ENCODE measurements at places on chromosomes 7 and 10.

DNA sequence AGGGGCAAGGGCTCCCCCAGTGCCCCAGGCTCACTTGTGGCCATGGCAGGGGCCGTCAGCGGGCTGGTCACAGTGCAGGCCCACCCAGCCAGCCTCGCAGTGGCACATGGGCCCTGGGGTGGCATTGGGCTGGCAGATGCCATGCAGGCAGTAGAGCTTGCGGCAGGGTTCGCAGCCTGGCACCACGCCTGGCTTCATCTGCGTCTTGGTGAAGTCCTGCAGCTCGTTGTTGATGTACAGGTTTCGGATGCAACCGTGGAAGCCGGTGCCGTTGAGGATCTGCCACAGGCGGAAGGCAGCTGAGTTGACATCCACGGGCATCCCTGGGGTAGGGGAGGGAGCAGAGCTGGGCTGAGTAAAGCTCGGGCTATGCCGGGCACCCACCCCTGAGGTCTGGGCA, 170.6 kb downstream of the LCOR start:
- H3K27me3 ChIP-seq: peaks cover 9% of the 10 kb centered on the region

- H3K36me3 ChIP-seq: no peaks in the 10 kb centered on the region
- H3K27me3 ChIP-seq: no peaks in the 10 kb centered on the region
- DNase-seq: no peak
- H3K4me1 ChIP-seq: no peaks in the 10 kb centered on the region
- no peak overlapping the region for H3K27ac ChIP-seq
- no peak overlapping the region for H3K4me3 ChIP-seq
Measured at GRCh38 chr10:64785816-64786215, 1264.6 kb downstream of the REEP3 start.

GRCh38 chr7:70044064-70044463, 445.8 kb downstream of the AUTS2 start:
- H3K27ac ChIP-seq: no peak overlapping the region
- DNase-seq: no peak
- no peaks in the 10 kb centered on the region for H3K4me1 ChIP-seq
- no peaks in the 10 kb centered on the region for H3K36me3 ChIP-seq
- no peak overlapping the region for H3K4me3 ChIP-seq
- H3K27me3 ChIP-seq: no peaks in the 10 kb centered on the region

- H3K27me3 ChIP-seq: peaks cover 27% of the 10 kb centered on the region
- no peaks in the 10 kb centered on the region for H3K4me1 ChIP-seq
- H3K4me3 ChIP-seq: no peak overlapping the region
- H3K27ac ChIP-seq: no peak overlapping the region
Measured at GRCh38 chr10:97914837-97915211, 65.2 kb downstream of the GOLGA7B start.

- H3K27ac ChIP-seq: no peak overlapping the region
- no peak overlapping the region for H3K4me3 ChIP-seq
- no peaks in the 10 kb centered on the region for H3K27me3 ChIP-seq
Measured at GRCh38 chr10:48470893-48471805, 133.7 kb downstream of the ARHGAP22 start.

GRCh38 chr7:136016649-136017395, 39.7 kb upstream of the MTPN start:
- no peak overlapping the region for H3K27ac ChIP-seq
- peaks cover 4% of the 10 kb centered on the region for H3K27me3 ChIP-seq
- H3K4me3 ChIP-seq: no peak overlapping the region
- no peak for DNase-seq
- no peaks in the 10 kb centered on the region for H3K36me3 ChIP-seq

DNA sequence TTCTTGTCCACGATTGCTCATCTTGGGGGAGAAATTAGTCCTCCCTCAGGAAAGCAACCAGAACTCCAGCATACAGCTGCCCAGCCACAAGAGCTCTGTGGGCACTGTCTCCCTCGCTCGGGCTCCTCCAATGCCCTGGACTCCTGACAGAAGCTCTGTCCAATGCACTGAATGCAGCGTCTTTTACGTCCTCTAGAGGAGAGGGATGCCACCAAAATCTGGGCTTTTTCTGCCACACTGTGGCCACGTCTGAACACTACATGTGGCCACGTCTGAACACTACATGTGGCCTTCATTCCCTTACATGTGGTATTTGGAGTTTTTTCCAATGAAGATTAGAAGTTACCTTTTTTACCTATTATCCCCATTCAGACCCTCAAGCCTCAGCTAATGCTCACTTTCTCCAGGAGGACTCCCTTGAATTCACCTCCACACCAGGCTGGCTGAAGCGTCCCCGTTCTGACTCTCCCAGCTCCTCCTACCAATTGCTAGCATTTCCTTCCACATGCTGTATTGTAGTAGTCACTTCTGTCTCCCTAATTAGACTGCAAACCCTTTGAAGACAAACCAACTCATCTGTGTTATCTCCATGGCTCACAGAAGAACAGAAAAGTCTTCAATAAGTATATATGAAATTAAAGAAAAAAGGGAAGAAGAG, 134.3 kb upstream of the PDE1C start:
- no peaks in the 10 kb centered on the region for H3K36me3 ChIP-seq
- DNase-seq: peak; percentile 77
- H3K27ac ChIP-seq: no peak overlapping the region

- H3K27me3 ChIP-seq: no peaks in the 10 kb centered on the region
- no peaks in the 10 kb centered on the region for H3K4me1 ChIP-seq
- no peak overlapping the region for H3K4me3 ChIP-seq
- H3K27ac ChIP-seq: no peak overlapping the region
Measured at GRCh38 chr7:149724661-149725425, 48.5 kb downstream of the ZNF467 start.

DNA sequence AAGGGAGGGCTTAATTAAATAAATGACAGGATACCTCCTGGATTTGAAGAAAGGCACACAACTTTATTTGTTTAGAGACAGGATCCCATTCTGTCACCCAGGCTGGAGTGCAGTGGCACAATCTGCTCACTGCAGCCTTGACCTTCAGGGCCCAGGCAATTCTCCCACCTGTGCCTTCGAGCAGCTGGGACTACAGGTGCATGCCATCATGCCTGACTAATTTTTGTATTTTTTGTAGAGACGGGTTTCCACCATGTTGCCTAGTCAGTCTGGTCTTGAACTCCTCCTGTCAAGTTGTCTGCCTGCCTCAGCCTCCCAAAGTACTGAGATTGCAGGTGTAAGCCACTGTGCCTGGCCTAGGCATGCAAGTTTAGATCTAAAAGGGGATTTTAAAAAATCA, 272.7 kb upstream of the MBL2 start:
- no peaks in the 10 kb centered on the region for H3K36me3 ChIP-seq
- no peak overlapping the region for H3K27ac ChIP-seq
- H3K4me1 ChIP-seq: no peaks in the 10 kb centered on the region
- no peak overlapping the region for H3K4me3 ChIP-seq
- 0 out of 2 replicates have a peak, but pooled peaks cover 2% of the 10 kb centered on the region for H3K27me3 ChIP-seq

DNA sequence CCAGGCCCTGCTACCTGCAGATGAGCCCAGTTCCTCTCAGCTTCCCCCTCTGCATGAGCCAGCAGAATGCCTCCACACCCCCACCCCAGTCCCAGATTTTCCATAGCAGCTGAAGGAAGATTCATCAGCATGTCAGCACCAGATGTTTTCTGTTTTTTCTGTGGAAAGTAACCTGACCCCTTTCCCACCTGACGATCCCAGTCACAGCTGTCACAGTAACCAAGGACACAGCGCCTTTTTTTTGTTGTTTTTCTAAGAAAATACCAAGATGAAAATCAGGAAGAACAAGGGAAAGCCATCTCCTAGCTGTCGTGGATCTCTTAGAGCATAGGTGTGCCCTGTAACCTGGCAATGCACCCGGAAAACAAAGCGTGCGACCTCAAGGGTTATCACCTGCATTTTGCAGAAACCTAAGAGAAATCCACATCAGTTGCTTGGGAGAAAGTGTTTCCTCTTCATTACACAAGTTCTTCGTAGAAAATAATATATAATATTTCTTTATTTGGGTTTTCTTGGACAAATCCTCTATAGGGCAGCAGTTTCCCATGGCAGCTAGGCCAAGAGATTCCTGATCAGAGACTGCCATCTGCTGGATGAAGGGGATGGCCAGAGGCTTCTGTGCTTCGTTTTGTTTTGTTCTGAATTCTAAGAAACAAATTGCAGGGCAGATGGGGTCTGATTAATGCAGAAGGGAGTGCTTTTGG, 401.9 kb downstream of the TNS3 start:
- H3K4me3 ChIP-seq: no peak overlapping the region
- peak; percentile 72 for DNase-seq
- H3K27ac ChIP-seq: no peak overlapping the region
- H3K4me1 ChIP-seq: peaks cover 7% of the 10 kb centered on the region
- H3K36me3 ChIP-seq: no peaks in the 10 kb centered on the region

DNA sequence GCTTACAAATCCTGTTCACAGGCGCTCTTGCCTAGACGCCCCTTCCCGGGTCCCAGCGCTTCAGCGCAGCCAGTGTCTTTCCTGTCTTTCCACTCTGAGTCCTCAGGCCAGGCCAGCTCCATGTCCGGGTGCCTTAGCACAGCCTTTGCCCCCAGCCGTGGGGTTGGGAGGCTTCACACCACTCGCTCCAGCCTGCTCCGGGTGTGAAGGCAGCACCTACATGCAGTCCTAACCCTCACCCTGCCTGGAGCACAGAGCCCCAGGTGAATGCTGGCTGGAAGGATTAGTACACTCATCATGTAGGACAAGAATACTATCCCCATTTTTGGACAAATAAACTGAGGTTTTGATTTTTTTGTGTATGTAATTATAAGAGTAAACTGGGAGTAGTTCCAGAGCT, 81.7 kb upstream of the TMEM72 start:
- DNase-seq: no peak
- H3K27ac ChIP-seq: peak overlapping the region; percentile 51
- no peak overlapping the region for H3K4me3 ChIP-seq
- H3K36me3 ChIP-seq: no peaks in the 10 kb centered on the region
- no peaks in the 10 kb centered on the region for H3K27me3 ChIP-seq

GRCh38 chr7:12066521-12066920, 144.6 kb upstream of the TMEM106B start:
- H3K4me1 ChIP-seq: no peaks in the 10 kb centered on the region
- H3K36me3 ChIP-seq: no peaks in the 10 kb centered on the region
- H3K27me3 ChIP-seq: no peaks in the 10 kb centered on the region
- H3K27ac ChIP-seq: no peak overlapping the region
- DNase-seq: peak; percentile 21

DNA sequence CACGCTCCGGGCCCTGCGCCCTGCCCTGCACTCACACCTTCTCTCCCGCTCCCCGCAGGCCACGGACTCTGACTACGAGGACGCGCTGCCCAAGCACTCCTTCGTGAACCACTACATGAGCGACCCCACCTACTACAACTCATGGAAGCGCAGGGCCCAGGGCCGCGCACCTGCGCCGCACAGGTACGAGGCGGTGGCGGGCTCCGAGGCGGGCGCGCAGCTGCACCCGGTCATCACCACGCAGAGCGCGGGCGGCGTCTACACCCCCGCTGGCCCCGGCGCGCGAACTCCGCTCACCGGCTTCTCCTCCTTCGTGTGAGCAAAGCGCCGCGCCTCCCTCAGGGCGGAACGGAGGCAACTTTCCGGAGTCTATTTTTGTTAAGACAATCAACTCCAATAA, 417.0 kb upstream of the FOXK1 start:
- no peak for DNase-seq
- H3K27me3 ChIP-seq: no peaks in the 10 kb centered on the region
- no peak overlapping the region for H3K27ac ChIP-seq
- H3K36me3 ChIP-seq: no peaks in the 10 kb centered on the region
- H3K4me1 ChIP-seq: no peaks in the 10 kb centered on the region

- peaks cover 3% of the 10 kb centered on the region for H3K4me1 ChIP-seq
- no peak for DNase-seq
- no peaks in the 10 kb centered on the region for H3K36me3 ChIP-seq
Measured at GRCh38 chr7:33191340-33191739, 62.0 kb downstream of the BBS9 start.

DNA sequence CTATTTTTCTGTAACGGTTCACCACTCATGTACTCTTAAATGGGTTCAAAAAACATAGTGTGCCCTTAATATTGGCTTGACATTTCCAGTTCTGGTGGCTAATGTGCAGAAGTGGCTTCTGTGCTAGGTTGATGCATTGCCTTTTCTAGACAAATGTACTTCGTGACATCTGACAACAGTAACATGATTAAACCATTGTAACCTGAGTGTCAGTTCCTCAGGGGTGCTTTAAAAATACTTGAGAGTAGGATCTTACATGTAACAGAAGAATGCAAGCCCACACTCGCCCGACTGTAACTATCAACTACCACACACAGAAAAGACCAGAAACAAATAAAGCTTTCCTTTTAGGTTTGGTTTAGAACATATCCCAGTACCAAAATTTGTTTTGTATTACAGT, 393.4 kb upstream of the NFE2L3 start:
- H3K27ac ChIP-seq: no peak overlapping the region
- DNase-seq: no peak
- no peaks in the 10 kb centered on the region for H3K36me3 ChIP-seq
- no peak overlapping the region for H3K4me3 ChIP-seq
- no peaks in the 10 kb centered on the region for H3K27me3 ChIP-seq
- no peaks in the 10 kb centered on the region for H3K4me1 ChIP-seq

DNA sequence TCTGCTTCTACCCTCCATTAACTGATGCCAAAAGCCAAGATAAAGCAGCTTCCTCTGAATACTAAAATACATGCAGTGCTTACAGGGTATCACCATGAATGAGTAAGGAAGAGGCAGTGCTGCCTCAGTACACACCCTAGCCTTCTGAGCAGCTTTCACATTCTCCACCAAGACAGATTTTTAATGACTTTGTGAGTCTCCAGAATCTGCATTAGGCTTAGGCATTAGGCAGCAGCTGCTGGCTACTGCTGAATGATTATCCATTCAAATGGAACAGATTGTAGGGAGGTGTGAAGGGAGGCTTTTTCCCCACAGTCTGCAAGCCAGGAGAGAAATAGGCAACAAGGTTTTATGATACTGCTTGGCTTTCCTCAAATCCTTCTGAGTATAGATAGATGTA, 1226.7 kb upstream of the LRRN3 start:
- no peak overlapping the region for H3K27ac ChIP-seq
- no peak for DNase-seq
- no peaks in the 10 kb centered on the region for H3K4me1 ChIP-seq
- no peak overlapping the region for H3K4me3 ChIP-seq
- no peaks in the 10 kb centered on the region for H3K27me3 ChIP-seq

GRCh38 chr7:43249823-43250145, 137.3 kb downstream of the HECW1 start:
- DNase-seq: no peak
- H3K27ac ChIP-seq: peak overlapping the region; percentile 27
- peaks cover 11% of the 10 kb centered on the region for H3K4me1 ChIP-seq
- H3K27me3 ChIP-seq: no peaks in the 10 kb centered on the region
- no peaks in the 10 kb centered on the region for H3K36me3 ChIP-seq

DNA sequence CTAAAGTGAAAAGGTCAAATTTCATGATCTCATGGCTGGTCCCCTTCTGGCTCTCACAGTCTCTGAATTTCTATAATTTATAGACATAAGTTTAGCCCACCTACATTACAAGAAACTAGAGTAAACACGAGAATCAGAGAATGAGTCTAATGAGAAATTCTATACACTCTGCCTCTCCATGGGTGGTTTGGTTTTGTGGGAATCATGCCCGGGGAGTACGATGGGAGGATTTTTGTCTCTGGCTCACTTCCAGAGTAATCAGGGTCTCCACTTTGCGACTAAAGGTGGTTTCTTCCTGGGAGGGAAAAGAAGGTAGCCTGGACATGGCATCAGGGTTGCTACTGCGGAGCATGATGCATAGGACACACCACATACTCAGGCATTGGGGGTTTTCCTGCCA, 69.7 kb downstream of the MRC1 start:
- H3K27ac ChIP-seq: no peak overlapping the region
- H3K27me3 ChIP-seq: peaks cover 9% of the 10 kb centered on the region
- H3K4me3 ChIP-seq: no peak overlapping the region
- DNase-seq: no peak
- no peaks in the 10 kb centered on the region for H3K4me1 ChIP-seq

Measured in IMR-90 (cell line).